ENCODE measurements at places on chromosomes 2 and 18.

- peak; percentile 37 for DNase-seq
Observed at GRCh38 chr2:138787053-138787666, 7.0 kb upstream of the NXPH2 start.

- peak; percentile 33 for DNase-seq
Observed at GRCh38 chr2:218658671-218659257, 659 bp downstream of the ZNF142 start.

GRCh38 chr18:33020877-33021276, 248.1 kb upstream of the KLHL14 start:
- no peak for DNase-seq

DNA sequence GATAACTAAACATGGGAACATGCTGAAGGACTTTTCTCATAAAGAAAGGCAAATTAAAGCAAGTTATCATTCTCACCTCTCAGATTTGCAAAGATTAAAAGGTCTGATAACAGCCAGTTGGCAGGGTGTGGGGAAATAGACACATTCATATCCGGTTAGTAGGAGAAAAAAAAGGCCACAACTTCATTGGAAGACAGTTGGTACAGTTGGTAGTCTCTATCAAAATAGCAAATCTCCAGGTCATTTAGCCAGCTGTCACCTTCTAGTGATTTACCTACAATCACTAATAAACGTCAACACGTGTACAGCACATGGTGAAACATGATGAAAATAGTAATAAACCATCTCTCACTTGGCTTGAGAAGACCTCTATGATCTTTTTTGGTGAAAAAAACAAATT, 16.6 kb downstream of the INPP5D start:
- no peak for DNase-seq

- DNase-seq, result no peak
Observed at GRCh38 chr2:74735009-74735408, 81.0 kb downstream of the SEMA4F start.

DNA sequence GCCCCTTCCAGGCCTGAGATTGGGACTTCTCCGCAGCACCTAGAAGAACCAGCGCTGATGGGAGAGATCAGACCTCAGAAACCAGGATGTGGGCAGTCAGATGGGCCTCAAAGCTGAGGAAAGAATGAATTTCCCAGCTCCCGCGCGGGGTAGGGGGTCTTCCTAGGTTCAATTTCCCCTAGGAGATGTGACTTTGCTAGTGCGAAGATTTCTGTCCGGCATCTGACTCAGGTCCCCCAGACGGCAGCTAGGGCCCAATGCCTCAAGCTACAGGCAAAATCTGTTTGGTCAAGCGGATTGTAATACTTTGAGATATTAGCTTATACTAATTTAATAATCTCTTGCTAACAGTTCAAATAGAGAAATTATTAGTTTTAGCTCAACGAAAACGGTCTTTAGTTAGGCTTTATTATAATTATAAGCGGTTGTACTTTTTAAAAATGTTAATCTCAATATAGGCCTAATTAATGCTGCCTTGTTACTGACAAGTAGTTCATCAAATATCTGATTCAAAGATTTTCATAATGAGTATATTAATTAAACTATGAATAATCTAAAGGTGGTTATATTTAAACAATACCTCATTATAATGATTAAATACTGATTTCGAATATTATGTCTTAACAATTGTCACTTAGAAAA, 5.8 kb downstream of the DLX1 start:
- DNase-seq, result no peak

DNA sequence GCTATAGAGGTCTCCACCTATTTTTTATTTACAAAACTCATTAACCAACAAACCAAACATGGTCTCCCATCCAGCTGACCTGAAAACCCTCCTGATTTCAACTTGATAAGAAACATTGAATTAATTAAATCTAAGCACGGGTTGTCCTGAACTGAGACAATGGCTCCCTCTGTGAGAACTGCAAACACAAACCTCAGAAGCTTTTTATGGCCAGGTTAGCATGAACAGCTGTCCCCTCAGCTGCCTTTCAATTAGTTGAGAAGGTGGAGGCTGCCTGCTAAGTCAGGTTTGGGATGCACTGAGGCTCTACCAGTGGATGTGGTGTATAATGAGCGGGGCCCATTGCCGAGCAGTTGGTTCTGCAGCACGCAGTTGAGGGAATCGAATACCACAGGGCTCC, 258.5 kb upstream of the DDX18 start:
- DNase-seq, result no peak

DNA sequence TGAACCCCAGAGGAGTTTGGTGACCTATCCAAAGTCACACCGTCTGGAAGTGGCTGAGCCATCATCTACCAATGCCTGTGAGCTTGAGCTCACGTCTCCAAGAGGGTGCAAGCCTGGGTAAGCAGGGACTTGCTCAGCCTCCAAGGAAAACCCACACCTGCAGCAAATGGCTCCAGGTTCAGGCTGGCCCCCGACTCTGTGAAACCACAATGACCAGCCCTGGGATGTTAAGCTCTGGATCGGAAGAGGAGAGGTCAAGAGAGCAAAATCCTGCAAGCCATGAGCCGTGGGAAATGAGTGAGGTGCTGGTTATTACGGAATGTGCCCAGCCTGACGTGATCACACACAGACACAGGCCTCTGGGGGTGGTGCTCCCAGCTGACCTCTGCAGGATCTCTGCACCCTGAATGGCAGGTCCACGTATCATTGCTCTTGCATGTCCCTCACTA, 94.1 kb upstream of the OTOS start:
- no peak for DNase-seq

GRCh38 chr2:53268086-53268485, 499.5 kb upstream of the CHAC2 start:
- no peak for DNase-seq

- DNase-seq, result no peak
Observed at GRCh38 chr2:34731292-34731691, 1132.2 kb upstream of the FAM98A start.

- no peak for DNase-seq
Observed at GRCh38 chr18:12883372-12883683, 709 bp downstream of the PTPN2 start.

DNA sequence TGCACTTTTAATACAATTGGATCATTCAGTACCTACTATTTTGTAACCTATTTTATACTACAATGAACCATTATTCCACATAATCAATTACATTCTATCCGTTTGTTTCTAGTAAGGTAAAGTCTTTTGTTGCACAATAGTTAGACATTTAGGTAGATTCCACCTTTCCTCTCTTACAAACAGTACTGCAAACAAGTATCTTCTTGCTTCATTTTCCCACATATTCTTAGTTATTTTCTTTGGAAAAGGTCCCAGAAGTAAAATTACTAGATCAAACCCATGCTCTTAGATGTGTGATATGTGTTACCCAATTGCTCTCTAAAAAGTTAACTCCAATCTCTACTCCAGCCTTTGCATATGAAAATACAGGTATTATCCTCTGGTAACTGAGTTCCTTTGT, 49.6 kb downstream of the SPIRE1 start:
- DNase-seq, result peak; percentile 56

DNA sequence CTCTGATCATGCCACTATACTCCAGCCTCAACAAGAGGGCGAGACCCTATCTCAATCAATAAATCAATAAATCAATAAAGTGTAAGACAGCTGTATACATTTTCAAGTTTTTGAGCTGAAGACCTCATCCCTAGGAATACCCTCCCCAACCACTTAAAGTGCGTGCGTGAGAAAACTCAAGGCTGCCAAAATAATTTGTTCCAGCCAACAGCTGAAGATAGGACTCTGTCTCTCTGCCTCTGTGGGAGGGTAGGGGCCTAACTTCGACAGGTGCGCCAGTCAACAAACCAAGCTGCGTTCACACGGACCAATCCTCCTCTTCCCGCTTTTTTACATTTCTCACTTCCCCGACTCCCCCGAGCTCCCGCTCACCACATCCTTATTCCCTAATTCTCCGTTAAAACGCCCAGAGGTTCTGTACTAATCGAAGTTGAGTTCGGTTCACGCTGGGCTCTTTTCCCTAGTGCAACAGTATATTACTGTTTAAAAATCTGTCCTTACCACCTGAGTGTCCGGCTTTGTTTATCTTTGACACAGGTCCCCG, 618 bp downstream of the POLR2D start:
- DNase-seq, result peak; percentile 1

DNA sequence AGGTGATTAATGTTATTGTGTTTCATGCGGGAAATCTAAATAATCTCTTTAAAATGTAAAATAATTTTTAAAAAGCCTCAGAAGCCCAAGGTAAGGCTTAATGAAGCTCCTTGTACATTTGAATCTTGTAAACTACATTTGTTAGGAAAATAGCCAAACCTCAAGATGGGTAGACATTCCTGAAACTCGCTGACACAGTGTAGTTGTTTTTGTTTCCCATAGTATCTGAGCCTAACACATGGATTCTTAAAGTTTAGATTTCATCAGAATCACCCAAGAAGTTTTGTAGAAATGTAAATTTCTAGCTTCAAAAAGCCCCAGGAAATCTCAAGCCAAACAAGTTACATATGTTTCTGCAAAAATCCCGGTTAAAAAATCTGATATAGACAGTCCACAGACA, 1221.1 kb upstream of the ACVR2A start:
- peak; percentile 65 for DNase-seq

- peak; percentile 19 for DNase-seq
Observed at GRCh38 chr2:143058851-143059250, 70.4 kb upstream of the ARHGAP15 start.

GRCh38 chr18:63040788-63041410, 278.7 kb downstream of the BCL2 start:
- DNase-seq, result no peak
